ENCODE measurements at places on chromosomes 13 and 19.

- peak; percentile 77 for DNase-seq
These were observed 595 bp upstream of the GPR183 start for GRCh38 chr13:99307648-99308339.

- no peak for DNase-seq
These were observed 573.4 kb downstream of the EFNB2 start for GRCh38 chr13:105962080-105962479.

GRCh38 chr19:30119180-30119908, 177.3 kb downstream of the URI1 start:
- DNase-seq = no peak

DNA sequence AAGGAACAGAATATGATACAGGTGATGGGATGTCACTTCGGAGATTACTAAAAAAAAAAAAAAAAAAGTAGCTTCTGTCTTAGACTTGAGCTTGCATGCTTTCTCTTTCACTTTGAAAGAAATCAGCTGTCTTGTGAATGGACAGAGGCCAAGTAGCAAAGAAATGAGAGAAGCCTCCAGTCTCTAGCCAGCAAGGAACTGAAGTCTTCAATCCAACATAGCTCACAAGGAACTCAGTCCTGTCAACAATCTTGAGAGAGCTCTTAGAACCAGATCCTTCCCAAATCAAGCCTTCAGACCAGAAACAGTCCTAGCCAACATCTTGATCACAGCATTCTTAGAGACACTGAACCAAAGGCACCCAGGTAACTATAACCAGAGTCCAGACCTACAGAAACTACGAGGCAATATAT, 7.7 kb downstream of the N4BP2L2 start:
- DNase-seq = no peak

DNA sequence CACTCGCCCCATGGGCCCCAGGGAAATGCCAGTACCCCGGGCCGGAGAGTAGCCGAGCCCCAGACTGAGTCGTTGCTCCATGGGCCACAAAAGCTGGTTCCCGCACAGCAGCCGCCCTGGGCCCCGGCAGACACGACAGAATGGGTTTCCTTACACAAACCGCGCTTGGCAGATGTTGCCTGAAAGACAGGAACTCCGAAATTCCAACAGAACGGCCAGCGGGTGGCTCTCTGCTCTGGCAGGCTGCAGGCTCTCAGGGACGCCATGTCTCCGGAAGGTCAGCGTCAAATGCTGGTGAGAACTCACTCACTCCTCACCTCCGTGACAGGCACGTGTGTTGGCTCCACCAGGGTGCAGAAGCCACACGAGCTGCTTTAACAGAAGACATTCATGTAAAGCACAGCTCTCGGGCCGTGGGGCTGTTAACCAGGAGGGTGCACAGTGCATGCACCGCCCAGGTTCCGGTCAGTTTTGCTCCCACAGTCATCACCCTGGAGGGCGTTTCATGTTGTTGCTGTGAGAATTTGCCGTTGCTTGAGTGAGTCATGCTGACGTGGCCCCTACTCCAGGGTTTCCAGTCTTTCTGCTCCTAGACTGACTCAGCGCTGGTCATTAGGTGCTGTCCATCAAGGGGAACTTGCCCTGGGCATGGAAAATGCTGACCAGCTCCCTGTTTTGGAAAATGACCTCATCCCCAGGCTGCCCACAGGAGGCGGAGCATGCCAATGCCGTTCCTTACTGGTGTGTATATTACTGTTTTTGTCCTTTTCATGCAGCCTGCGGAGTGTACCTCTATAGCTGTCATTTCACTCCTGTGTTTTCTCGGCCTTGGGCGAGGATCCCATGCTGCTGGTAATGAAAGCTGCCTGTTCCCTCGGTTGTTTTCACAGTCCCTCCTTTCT, 44.8 kb downstream of the ANKRD10 start:
- no peak for DNase-seq

DNA sequence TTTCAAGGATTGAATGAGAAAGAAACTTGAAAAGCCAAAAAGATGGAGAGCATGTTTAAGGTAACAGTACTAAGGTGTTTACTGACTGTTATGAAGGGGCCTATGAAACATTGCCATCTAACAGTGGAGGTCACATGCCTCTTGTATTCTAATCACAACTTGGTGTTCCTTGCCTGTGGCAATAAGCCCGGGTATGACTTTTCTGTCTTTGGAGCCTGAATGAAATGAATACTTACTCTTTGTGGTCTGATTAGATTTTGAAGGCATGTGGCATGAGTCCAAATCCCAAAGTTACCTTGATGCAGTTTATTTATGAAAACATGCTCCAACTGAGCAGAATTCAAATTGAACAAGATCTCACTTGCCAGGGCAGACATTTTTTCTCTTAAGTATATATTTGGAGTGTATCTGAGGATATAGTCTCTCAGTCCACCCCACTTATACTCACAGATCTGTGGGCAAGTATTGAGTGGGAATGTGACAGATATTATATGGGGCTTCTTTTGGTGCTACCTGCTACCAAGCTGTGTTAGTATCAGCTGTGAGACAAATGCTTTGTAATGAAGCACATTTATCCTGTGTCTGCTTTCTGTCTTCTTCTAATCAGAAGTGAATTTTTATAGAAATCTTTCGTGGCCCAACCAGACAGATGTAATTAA, 67.5 kb downstream of the B3GLCT start:
- DNase-seq = no peak

- no peak for DNase-seq
These were observed 2.3 kb downstream of the GRK1 start for GRCh38 chr13:113669231-113669754.

DNA sequence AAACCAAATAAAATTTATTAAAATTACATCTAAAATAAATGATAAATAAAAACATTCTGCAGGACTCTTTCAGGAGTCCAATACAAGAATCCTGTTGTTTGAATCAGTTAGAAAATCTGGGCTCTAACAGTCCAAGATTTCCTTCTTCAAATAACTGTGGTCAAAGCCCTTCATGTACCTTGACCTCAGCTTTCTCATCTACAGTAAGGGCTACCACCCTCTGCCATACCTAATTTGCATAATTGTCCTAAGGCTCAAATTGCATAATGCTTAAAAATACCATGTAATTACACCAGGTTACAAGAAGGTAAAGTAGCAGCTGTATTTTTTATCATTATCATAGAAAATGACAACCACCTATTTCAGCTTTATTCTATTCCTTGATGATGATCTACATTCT, 54.3 kb downstream of the XPO4 start:
- no peak for DNase-seq
